ENCODE measurements at places on chromosomes 2 and 18.

- no peak for DNase-seq
Measured at GRCh38 chr2:120354467-120354866, 8.5 kb downstream of the INHBB start.

GRCh38 chr2:8285081-8285480 lies 396.8 kb upstream of the ID2 start:
- DNase-seq = no peak

- no peak for DNase-seq
Measured at GRCh38 chr2:231016566-231017230, 20.6 kb upstream of the C2orf72 start.

GRCh38 chr2:27042159-27042661 lies 9.3 kb upstream of the AGBL5 start:
- DNase-seq = no peak

- no peak for DNase-seq
Measured at GRCh38 chr18:73944715-73945114, 202.9 kb downstream of the FBXO15 start.

DNA sequence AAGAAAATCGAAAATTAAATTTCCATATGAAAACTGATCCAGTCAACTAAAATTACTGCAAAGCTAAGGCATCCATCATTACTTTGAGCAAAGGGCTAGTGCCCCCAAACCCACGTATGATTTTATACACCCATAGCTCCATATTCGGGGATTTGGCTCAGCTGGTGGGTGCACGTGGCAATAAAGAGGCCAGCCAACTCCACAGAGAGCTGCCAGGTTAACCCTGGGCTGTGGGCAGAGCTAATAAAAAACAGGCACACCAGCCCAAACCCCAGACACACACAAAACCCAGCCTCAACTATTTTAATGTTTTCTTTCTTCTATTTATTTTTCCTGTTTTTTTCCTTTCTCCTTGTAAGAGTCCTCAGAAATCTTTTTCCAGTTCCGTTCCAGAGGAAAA lies 151.3 kb upstream of the SOX11 start:
- DNase-seq = no peak

DNA sequence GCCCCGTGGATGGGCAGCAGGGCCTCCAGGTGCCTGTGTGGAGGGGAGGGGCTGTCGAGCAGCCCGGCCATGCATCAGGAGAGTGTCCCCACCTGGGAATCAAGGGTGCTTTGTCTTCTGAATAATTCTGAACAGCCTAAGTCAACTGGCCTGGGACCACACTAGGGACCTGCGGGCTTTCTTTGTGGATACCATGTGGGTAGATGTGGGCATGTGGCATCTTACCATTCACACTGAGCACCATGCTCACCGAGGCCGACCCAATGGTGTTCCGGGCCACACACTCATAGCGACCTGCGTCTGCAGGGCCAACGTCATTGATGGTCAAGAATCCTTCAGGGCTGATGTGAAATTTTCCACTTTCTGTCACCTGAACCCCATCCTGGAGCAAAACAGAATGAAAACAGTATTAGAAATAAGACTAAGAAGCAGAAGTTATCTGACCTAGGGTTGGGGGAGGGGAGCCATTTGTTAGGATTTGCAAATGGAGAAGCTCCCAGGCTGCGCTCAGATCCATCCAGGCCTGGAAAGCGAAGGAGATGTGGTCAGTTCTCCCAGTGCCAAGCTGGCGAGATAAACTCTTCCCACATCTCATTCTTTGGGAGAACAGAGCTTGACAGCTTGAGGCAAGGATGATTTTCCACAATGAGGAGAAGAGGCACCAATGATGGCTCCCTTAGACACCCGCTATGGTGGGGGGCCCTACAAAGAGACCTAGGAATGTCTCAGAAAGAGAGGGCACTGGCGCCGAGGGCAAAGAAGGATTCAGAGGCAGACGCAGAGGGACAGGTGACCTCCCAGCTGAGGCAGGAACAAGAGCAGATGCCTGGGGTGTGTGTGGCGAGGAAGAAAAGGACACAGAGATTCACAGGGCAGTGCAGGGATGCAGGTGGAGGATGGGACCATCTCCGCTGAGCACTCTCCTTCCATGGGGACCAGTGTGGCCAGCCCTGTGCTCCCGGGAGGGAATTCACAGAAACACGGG lies 83.4 kb downstream of the PXDN start:
- no peak for DNase-seq

- DNase-seq = no peak
Measured at GRCh38 chr2:69170661-69171060, 157.7 kb downstream of the ANTXR1 start.

GRCh38 chr18:31828613-31829012 lies 67.9 kb upstream of the SLC25A52 start:
- DNase-seq = no peak

- DNase-seq = no peak
Measured at GRCh38 chr2:170354855-170355780, 177.2 kb downstream of the MYO3B start.

- no peak for DNase-seq
Measured at GRCh38 chr2:128456281-128456680, 137.6 kb upstream of the HS6ST1 start.

DNA sequence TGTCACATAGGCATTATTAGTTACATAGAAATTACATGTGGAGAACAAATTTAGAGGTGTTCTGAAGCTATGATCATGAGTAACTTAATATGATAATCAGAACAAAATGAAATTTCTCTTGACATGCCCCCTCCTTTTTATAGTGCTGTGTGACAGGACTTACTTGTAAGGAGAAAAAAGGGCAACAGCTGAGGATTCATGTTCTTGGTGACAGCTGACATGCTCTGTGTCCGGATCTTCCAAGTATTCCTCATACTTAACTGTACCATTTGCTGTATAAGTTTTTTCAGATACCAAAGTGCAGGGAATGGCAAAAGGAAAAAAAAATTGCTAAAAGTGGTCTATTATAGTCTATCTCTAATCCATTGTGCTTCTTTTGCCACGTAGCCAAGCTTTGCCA lies 3.5 kb upstream of the MYL1 start:
- no peak for DNase-seq

DNA sequence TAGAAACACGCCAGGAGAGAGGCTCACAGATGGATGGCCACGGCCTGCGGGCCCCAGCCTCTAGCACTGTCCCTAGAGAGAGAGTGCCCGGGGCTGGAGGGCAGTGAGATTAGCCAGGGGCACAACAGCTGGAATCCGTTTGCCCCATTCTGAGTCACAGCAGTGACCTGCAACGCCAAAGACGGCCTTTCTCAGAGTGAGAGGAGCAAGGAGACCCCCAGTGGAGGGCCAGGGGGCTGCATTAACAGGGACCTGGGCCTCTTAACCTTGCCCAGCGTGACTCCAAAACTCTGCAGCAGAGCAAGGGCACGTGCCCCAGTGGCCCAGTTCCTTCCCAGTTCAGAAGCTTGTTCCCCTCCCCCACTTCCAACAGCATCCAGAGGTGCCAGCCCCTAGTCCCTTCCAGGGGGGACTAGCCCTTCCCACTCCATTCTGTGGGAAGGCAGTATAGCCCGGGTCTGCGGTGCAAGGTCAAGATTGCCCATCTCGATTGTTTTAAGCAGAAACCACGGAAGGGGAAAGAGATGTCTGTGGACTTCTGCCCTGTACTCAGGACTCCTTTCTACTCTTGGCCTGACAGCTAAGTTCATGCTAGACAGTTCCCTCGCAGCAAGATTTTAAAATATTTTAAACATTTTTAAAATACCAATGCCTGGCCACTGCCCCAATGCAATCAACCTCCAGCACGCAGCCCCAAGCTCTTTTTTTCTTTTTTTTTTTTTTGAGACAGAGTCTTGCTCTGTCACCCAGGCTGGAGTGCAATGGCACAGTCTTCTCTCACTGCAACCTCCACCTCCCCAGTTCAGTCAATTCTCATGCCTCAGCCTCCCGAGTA lies 50.9 kb upstream of the BIN1 start:
- no peak for DNase-seq

DNA sequence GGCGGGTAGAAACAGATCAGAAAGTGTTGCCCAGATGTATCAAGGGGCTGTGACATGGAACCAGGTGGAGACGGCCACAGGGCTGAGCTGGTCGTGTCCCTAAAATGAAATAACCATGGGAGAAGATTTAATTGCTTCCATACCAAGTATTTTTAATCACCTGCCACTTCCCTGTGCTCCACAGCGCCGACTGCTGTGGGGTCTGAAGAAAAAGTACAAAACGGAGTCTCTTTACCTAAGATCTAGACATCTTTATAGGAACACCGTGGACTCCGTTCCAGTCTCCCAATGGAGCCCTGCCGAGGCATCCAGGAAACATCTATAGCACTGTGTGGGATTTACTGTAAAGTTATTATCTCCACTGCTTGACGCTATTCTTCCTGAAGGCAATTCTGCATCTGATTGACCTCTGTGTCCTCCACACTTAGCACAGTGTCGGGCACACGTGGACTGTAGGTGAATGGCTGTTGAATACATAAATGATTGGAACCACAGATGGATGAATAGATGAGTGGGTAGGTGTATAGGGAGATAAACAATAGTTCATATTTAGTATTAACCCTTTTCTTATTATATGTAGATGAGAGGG lies 21.6 kb upstream of the GYPC start:
- peak; percentile 50 for DNase-seq

GRCh38 chr2:177419274-177419673 lies 26.7 kb downstream of the AGPS start:
- no peak for DNase-seq

DNA sequence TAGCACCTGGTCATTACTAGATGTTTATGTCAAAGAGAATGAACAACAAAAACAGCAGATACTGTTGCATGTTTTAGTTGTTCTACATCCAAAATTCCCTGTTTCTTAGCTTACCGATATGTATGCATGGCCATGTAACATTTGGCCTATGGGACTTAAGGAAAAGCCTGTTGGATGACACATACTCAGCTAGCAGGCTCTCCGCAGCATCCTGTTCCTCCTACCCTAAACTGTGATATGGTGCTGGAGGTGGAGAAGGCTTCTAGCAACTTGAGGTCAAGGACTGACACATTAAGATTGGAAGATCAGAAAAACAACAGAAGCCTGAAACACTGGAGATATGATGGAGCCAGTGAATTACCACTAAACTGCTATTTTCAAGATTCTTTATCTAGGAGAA lies 537.8 kb downstream of the LRRTM4 start:
- DNase-seq = no peak

DNA sequence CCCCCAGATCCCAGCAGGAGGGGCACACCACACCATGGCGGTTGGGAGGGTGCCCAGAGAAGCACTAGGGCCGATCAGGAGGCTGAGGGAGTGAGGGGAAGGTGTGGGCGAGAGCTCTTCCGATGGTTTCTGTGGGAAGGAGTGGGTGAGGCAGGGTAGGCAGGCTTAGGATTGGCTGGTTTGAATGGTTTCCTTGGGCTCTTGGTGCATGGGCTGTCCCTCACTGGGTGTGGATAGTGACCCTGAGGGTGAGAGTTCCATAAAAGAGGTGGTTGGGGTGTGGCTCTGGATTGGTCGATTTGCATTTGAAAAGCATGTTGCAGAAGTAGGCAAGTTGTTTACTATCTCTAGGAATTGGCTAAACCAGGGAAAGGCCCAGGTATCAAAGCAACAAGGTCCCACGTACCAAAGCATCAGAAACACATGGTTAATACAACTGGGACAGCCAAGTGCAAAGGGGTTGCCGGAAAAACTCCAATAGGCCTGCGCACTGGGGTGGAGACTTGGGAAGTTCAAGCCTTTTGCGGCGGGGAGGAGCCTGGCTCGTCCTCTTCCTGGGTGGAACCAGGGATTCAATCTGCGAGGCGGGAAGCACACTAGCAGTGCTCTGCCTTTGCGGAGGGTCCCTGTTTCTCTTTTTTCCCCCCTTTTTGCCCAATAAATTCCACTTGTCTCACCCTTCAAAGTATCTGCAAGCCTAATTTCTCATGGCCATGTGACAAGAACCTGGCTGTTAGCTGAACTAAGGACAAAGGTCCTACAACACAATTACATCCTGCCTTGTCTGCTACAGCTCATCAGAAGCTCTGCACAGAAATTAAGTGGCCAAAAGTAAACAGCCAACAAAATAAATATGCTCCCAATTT lies 43.2 kb downstream of the IL1R2 start:
- DNase-seq = no peak

GRCh38 chr2:46252891-46253659 lies 44.1 kb upstream of the EPAS1 start:
- no peak for DNase-seq

GRCh38 chr2:219019436-219019835 lies 21.9 kb downstream of the CFAP65 start:
- no peak for DNase-seq

DNA sequence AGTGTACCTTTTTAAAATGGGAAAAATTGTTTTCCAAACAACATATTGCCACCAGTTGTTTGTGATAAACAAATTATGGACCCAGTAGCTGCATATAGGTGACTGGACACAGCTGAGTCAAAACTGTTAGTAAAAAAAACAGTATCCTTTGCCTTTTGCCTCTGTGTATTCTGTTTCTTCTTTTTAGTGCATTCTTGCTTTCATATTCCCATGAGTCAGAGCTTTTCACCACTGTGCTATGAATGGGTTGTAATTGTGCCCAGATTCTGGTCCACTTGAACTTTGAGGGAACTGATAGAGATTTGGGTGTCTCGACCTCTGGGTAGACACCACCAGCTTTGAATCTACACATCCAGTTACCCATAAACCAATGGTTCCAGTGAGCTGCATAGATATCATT lies 1441.9 kb upstream of the ZEB2 start:
- DNase-seq = no peak

DNA sequence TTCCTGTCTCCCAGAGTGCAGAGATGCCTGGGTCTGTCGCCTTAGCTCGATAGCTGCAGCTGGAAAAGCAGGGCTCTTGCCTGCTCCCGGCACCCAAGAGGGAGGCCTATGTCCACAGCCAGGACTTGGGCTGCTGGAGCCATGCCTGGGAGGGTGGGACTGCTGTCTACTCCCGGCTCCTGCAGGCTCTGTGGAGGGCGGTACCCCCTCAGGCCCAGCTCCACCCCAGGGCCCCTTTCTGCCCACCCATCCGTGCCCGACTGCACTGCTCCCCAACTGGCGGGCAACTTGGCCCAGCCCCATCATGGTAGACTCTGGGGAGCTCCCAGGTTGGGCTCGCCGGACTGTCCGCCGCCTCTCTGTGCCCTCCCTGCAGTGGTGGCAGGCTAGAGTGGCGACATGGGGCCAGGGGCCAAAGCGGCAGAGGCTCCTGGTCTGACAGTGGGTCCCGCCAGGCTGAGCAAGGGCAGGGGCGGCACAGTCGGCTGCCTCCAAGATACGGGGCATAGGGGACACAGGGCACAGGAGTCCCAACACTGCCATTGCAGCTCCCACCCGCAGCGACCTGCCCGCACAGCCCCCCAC lies 901.0 kb downstream of the CCDC85A start:
- DNase-seq = no peak

DNA sequence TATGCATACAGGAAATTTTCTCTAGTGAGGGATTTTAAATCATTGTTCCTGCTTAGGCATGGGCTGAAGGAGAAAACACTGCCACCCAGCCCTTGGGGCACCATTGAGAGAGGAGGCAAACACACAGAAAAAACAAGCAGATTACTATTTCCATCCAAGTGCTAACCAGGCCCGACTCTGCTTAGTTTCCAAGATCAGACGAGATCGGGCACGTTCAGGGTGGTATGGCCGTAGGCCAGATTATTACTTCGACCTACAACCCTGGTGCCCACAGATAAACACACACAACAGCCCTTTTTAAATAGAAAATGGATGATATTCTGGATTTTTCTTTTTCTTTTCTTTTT lies 45.4 kb upstream of the RHOB start:
- DNase-seq = no peak

GRCh38 chr18:8351161-8351560 lies 258.1 kb upstream of the RAB12 start:
- DNase-seq = no peak
